ENCODE measurements at places on chromosomes 2 and 18.
A peak's percentile ranks its signal among the peaks of the same experiment; 100 is the strongest.

GRCh38 chr2:170113168-170113894, 64.6 kb upstream of the MYO3B start:
- DNase-seq = no peak

GRCh38 chr18:22912835-22913234, 20.3 kb upstream of the RBBP8 start:
- DNase-seq = no peak

DNA sequence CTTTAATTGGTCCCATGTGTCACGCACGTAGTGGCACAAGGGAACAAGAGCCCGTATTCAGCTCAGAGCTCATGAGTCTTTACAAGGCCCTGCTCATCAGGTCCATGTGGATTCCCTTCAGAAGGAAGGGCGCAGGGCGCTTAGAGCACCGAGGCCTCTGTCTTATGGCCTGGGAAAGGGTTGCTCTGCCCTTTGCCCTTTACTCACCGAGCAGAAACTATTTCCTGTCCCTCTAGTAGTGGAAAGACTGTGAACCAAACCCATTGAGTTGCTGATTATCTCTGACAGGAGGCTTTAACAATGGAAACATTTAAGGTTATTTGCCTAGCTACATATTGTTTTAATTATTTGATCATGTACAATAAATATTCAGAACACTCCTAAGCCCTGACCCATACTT, 102.0 kb upstream of the ACAA2 start:
- DNase-seq = no peak

- no peak for DNase-seq
Observed at GRCh38 chr2:59575191-59575590, 978.3 kb downstream of the BCL11A start.

- DNase-seq = no peak
Observed at GRCh38 chr2:168426861-168427260, 29.2 kb upstream of the CERS6 start.

GRCh38 chr18:61201511-61201910, 131.7 kb upstream of the CDH20 start:
- no peak for DNase-seq

- DNase-seq = no peak
Observed at GRCh38 chr18:59536166-59536565, 161.1 kb downstream of the CCBE1 start.

GRCh38 chr18:49645841-49646351, 84.0 kb downstream of the LIPG start:
- no peak for DNase-seq

DNA sequence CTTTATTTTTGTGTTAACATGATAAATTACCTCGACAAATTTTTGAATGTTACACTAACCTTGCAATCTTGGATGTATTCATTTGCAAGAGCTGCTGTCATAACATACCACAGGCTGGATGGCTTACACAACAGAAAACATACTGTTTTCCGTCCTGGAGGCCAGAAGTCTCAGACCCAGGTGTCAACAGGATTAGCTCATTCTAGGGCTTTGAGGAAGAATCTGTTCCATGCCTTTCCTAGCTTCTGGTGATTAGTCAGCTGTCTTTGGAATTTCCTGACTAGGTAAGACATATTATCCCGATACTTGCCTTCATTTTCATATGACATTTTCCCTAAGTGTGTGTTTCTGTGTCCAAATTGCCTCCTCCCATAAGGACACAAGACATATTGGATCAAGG, 188.6 kb upstream of the CDH19 start:
- no peak for DNase-seq

DNA sequence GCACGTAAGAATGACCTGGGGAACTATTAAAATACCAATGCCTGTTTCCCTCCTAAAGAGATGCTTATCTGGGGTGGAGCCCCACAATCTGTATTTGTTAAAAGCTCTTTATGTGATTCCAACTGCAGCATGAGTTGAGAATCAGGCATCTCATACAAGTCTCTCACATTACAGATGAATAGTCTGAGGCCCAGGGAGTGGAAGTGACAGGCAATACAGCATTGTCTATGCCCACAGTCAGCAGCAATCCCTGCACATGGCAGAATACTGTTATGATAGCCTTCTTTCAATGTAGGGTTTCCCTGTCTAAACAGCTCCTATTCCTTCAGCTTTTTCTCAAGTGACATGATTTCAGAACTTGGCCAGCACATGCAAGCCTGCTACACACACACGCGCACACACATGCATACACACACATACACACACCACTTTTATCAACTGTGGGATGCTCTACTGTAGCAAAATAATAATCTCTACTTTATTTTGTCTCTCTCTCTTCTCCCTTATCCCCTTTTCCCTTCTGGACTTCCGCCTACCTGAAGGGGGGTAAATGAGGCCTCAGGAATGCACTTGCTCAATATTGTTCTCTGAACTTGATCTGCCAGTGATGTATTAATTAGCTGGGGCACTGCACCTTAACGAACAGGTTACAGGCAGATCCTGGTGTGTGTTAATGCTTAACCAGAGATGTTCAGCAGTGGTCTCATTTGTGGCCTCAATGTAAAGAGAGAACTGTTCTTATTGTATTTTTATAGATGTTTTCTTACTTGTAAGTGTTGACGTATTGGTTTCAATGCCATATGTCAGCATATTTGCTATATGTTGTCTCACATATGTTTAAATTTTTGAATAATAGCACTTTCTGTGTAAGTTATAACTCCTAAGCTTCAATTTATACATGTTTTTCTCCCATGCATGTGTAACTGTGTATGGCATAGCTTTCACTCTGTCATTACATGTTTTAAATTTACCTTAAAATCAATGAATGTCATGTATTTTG, 116.0 kb downstream of the SETBP1 start:
- DNase-seq = no peak

GRCh38 chr2:8659092-8659734, 22.6 kb upstream of the ID2 start:
- DNase-seq = no peak

DNA sequence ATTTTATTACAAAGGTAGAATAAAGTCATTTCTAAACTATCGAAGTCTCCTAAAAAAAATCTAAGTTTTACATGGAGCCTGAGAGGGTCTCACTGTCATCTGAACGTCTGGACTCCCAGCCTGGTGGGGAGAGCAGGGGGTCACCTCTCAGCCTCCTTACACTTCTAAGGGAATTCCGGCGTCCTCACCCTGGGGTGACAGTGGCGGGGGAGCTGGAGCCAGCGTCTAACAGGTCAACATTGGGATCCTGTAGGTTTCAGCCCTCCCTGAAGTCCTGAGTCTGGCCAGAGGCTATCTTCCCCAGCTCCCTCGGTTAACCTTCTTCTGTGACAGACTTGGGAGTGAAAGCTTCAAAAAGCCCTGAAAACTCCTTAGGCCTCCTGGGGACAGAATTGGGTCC, 34.6 kb upstream of the GLI2 start:
- DNase-seq = no peak

- no peak for DNase-seq
Observed at GRCh38 chr2:16186661-16187481, 246.5 kb downstream of the MYCN start.

- DNase-seq = peak; percentile 22
Observed at GRCh38 chr18:64017870-64018269, 48.0 kb downstream of the SERPINB8 start.

GRCh38 chr18:22816266-22817176, 116.6 kb upstream of the RBBP8 start:
- DNase-seq = no peak

DNA sequence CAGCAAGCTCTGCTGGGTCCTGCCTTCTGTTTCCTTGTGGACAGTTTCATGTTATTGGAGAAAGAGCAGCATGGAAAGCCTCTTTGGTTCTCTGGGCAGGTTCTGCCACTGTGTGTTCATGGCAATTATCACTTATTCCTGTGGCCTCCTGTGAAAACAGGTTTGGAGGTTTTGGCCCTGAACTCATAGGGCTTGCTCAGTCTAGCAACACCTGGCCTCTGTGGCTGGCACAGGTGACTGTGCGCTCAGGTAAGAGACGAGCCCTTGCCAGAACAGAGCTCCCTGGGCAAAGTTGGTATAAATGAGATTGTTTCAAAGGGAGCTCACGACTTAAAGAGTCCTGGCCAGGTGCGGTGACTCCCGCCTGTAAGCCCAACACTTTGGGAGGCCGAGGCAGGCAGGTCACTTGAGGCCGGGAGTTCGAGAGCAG, 5.7 kb downstream of the CEP68 start:
- DNase-seq = no peak

GRCh38 chr18:32092422-32093101, 888 bp downstream of the RNF138 start:
- DNase-seq = peak; percentile 92

DNA sequence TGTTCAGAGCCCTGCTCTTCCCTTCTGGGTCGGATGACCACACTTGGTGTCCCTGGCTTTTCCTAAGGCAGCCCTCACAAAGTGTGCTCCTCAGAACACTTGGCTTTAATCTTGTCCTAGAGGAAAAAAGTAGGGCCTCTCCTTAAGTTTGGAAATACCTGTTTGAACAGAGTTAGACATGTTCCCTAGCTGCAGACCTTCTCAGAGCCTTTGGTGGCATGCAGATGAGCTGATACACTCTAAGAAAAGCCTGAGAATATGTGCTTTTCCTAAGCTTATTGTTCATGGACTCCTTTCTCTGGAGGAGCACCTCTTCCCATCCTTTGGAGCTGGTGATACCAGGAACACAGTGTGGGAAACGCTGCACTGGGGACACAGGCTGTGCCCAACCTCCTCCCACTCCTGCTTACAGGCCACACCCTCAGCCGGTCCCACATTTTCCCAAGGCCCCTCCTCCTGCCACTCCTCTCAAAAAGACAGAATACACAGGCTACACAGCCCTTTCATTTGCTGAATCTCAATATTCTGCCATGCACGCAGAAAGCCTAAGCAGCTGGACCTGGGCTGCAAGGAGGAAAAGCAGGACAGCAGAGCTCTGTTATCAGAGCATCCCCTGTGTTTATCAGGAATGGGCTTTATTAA, 443.6 kb downstream of the NBAS start:
- DNase-seq = no peak

- no peak for DNase-seq
Observed at GRCh38 chr18:39627936-39628335, 2062.3 kb upstream of the CELF4 start.

- no peak for DNase-seq
Observed at GRCh38 chr18:35326695-35327387, 17.4 kb downstream of the ZNF24 start.

- DNase-seq = no peak
Observed at GRCh38 chr2:8701681-8702379, 20.0 kb downstream of the ID2 start.

- no peak for DNase-seq
Observed at GRCh38 chr2:186407611-186408010, 78.4 kb upstream of the ZC3H15 start.

GRCh38 chr2:46025676-46026075, 271.5 kb upstream of the EPAS1 start:
- DNase-seq = no peak

- no peak for DNase-seq
Observed at GRCh38 chr2:67824186-67824585, 238.6 kb downstream of the C1D start.

DNA sequence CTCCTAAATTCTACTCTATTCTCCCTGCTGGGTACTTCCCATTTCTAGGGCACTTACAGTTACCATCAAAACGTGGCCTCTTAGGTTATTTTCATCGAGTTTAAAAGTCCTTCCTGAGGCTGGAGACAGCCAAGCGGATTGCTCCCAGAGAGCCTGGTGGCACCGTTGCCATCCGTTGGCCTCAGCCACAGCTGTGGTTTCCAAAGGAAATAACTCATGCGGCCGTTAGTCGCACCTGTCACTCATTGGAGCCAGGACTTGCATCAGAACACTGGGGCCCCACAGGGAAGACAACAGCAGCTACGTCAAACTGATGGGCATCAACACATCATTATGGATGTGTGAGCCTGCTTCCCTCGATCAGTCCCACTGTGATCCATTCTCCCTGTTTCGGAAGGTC, 453.4 kb downstream of the BCL11A start:
- DNase-seq = no peak

DNA sequence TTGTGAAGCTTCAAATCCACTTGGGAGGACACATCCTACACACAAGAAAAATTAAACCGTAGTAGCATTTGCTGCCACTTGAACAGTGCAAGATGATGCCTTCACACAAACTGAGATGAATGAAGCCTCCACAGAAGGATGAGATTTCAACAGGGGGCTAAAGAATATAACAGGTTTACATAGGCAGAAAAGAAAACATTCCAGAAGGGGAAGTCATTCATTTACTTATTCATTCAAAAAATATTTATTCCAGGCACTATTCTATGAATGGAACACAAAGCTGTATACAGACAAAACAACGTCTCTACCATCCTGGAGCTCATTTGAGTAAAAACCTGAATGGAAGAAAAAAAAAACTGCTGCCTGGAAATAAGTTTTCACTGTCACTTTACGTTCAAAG, 170.5 kb downstream of the CDH20 start:
- no peak for DNase-seq

DNA sequence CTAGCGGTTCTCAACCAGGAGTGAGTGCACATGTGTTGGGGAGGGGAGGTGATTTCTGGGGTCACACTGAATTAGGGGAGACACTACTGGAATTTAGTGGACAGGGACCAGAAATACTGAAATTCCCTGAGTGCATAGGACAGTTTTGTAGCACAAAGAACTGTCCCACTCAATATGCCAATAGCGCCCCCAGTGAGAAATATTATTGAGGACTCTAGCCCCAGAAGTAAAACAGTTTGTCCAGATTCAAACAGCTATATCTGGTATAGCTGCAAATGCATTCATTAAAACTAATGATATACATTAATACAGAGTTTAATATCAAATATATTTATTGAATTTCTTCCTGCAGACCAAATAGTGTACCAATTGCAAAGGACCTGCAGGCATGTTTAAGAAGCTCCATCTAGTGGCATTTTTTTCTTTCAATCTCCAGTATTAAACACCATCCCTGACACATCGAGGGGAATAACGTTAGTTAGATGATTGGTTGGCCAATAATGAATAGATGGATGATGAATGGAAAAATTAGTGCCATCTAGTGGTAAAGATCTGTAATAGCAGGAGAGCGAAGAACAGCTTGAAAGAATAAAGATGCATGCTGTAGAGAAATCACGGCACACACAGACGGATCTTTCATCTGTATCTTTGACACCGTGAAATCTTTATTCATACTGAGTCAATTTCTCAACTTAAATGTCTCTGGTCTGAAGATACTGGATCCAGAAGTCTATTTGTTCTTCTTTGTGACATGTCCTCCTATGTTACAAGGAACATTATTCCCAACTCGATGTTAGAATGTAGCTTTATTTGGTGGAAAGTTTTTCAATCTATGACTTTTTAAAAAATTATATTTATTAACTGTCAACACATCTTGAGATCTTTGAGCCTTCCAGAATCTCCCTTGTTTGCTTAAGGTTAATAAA, 62.5 kb downstream of the DHRS9 start:
- peak; percentile 84 for DNase-seq

All from inflammatory macrophage treated with lipopolysaccharide for 1 hour (primary cell).